CD4-positive, alpha-beta T cell treated with Interleukin-4 for 1 hour (primary cell): ENCODE measurements at places on chromosomes 16 and 17.

- peak; percentile 23 for DNase-seq
Measured at GRCh38 chr16:88971371-88972097, 5.5 kb downstream of the CBFA2T3 start.

GRCh38 chr16:4263504-4264436 lies 9.1 kb downstream of the TFAP4 start:
- no peak for DNase-seq

- DNase-seq: no peak
Measured at GRCh38 chr17:13550291-13550690, 51.4 kb downstream of the HS3ST3A1 start.

DNA sequence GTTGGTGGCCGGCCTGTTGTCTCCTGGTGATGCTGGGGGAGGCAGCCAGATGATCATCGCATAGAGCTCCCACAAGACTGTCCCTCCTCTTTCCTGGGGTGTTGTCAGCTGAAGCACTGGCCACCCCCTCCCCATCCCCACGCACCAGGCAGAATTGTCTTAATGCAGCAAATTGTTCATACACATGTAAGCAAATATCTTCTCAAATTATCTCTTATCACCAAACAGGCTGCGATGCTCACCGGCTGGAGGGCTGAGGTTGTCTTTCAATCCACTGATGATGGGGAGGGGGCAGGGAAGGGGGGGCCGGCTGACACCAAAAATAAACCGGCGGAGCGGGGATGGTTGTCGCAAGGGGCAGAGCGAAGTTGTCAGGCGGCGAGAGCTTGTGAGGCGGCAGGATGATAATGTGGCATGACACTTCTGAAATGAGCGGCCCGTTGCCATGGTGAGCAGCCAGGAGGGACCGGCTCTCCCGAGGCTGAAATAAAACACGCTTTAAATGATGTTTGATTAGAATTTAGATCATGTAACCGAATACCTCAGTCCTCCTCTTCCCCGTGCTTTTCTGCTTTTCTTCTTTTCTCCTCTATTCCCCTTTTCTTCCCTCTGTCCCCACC lies 59.8 kb downstream of the MRM1 start:
- DNase-seq: no peak

DNA sequence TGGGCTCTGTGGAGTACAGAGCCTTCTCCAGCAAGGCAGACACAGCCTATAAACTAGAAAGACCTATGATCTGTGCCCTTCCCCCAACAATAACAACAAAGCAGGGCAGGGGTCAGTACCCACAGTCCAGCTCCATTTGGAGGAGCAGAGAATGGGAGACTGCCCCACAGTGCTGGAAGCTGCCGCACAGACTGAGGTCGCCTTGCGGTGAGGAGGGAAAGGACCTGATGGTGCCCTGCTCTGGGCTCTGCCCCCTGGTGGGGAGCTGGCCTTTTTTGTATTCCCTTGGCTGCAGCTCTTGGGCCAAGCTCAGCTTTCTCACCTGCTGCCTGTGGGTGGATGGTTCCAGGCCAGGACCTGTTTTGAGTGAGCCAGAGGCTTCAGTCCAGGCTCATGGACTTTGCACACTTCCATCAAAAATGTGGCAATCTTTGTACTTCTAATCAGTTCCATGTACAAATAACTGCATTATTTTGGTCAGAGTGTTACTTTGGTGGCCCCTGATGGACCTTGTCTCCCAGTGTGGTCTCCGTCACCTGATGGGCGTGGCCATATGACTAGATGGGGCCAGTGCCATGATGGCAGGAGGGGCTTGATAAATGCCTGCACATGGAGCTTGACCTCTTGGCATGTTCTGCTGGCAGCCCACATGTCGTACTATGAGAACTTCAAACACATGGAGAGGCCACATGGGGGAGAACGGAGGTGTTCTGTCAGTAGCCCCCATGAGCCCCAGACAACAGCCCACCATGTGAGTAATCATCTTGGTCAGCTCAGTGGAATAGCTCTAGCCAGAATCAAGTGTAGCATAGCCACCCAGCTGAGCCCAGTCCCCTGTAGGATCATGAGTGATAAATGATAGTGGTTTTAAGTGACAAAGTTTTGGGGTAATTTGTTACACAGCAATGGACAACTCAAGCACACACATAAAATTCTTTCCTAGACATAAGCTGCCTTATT lies 24.2 kb downstream of the B9D1 start:
- DNase-seq: peak; percentile 68

DNA sequence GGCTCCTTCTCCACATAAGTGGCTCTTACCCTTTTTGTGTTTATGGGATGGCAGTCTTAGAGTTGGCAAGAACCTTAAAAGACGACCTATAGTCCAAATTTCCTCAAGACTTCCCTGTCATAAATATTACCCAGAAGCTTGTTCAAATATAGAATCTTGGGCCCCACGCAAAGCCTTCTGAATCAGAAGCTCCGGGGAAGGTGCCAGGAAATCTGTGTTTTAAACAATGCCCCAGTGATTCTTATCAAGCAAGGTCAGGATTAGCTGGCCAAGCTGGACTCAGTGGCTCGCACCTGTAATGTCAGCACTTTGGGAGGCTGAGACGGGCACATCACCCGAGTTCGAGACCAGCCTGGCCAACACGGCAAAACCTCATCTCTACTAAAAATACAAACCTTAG lies 85.7 kb downstream of the TIMM22 start:
- DNase-seq: no peak

DNA sequence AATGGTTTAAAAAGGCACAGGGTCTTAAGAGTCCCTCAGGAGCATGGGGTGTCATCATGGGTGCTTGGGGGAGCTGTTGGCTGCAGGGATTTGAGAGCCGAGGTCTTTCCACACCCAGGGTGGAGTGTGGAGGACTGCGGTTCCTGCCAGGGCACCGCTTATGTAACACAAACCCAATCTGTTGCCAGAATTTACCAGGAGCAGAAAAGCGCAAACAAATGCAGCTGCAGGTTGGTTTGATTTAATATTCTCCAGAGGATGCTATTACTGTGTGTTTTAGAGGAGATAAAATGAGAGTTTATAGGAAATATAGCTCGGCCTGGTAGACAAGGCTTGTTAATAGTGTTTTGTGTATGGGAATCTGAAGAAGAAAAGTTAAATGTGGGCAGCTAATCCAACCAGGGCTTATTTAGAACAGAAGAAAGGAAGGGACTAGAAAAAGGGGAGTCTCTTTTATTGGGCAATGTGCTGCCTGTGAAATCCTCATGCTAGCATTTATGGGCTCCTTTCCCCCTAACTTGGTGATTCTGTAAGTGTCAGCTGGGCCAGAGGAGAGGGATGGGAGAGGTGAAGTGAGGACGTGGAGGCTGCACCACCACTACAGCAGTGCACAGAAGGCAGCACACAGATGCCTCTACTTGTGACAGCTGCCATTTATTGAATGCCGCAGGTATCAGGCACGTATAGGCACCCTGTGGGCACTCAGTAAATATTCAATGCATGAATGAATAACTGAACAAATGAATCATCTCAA lies 174.7 kb downstream of the KATNIP start:
- DNase-seq: no peak

GRCh38 chr16:50967827-50968612 lies 183.1 kb downstream of the SALL1 start:
- no peak for DNase-seq

GRCh38 chr17:38352245-38353085 lies 821 bp downstream of the SOCS7 start:
- DNase-seq: no peak

DNA sequence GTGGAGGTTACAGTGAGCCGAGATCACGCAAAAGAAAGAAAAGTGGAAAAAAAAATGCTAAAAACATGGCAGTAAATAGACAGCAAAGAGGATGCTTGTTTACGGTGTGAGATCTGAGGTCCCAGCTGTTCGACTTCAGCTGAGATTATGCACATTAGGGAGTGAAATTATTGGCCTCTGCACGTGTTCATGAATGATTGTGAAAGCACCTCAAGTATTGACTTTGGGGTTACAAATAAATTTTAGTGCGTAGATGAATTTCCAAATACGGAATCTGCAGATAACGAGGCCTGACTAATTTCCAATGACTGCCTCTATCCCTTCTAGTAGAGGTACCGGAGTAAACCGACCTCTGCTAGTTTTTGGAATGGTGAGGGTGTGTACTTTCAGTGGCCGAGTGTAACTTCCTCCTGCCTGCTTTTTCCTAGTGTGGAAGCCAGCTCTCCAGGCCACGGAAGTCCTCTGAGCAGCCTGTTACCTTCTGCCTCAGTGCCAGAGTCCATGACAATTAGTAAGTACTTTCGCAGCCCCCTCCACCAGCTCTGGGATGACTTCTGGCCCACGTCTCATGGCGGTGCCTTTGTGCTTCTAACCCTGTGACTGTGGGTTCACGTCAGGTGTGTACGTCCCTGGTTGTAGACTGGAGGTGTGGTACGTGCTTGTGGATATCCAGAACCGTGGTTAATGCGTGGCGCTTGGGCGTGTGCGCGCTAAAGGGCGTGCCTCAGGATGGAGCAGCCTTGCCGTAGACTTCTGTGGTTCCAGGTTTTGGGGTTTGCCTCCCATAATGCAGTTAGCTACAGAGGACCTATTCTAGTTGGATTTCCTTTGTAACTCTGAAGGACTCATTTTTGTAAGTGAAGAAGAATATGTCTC lies 102.1 kb downstream of the SNX29 start:
- no peak for DNase-seq

- no peak for DNase-seq
Measured at GRCh38 chr17:49603238-49603637, 27.6 kb downstream of the NXPH3 start.

DNA sequence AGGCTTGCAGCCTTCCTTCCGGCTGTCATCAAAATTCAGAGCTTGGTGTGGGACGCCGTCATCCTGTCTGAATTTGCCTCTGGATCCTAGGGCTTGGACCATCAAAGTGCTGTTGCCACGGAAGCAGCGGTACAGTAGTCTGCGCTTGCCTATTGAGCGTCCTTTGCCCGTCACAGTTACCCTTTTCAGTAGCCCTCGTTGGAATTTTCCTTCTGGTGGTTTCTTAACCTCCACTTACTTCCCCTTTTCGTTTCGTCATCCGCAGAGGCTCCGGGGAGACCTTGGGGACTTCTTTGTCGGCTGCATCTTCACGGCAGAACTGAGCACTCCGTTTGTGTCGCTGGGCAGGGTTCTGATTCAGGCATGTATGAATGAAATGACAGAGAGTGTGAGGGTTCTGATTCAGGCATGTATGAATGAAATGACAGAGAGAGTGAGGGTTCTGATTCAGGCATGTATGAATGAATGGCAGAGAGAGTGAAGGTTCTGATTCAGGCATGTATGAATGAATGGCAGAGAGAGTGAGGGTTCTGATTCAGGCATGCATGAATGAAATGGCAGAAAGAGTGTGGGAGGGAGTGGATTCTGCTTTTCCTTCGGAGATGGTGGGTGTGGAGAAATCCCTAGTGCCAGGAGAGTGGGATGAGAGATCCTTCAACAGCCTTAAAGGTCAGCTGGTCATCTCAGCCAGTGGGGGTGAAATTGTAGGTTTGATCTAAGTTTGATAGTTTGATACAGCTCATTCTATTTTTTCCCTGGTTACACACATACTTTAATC lies 8.0 kb downstream of the TLCD3A start:
- peak; percentile 35 for DNase-seq

GRCh38 chr17:17515934-17516930 lies 20.0 kb upstream of the RASD1 start:
- DNase-seq: no peak

GRCh38 chr17:83109793-83110645 lies 30.6 kb downstream of the METRNL start:
- no peak for DNase-seq

DNA sequence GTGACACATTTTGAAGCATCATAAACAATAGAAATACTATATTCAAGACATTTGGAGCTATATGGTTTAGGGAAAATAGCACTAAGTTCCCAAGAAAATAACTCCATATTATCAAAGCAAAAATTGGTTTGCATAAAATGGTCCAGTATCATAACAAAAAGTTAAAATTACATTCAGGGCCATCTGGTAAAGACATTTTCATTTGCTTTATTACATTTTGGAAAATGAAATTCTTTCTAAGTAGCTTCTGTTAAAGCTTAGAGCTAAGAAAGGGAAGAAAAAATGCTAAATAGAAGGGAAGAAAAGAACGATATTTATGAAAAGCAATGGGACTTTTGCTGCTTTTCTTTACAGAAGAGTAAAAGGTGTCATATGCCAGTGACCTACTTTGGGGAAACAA lies 155.4 kb upstream of the GOT2 start:
- no peak for DNase-seq

DNA sequence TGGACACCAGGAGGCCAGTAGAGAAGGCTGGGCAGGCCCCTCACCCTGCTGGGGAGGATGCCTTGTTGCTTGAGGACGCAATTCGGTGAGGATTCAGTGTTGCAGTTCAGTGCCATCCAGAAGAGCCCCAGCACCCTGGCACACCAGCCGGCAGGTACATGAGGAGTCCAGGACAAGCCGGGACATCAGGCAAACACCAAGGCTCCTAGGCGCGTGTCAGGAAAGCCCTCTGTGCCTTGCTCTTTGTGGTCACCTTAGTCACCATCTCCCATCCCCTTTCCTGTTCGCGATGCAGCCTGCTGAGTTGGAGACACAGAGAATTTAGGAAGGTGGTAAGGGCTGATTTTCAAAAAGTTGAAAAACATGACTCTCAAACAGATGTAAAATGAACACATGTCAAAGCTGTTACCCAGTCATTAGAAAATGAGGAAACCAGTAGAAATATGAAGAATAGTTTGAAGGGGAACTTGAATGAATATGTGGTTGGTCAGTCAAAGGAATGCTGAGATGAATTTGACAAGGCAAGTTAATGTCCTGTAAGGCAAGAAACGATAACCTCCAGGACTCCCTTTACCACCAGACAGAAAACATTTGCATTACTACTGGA lies 2.3 kb upstream of the NCBP3 start:
- no peak for DNase-seq

DNA sequence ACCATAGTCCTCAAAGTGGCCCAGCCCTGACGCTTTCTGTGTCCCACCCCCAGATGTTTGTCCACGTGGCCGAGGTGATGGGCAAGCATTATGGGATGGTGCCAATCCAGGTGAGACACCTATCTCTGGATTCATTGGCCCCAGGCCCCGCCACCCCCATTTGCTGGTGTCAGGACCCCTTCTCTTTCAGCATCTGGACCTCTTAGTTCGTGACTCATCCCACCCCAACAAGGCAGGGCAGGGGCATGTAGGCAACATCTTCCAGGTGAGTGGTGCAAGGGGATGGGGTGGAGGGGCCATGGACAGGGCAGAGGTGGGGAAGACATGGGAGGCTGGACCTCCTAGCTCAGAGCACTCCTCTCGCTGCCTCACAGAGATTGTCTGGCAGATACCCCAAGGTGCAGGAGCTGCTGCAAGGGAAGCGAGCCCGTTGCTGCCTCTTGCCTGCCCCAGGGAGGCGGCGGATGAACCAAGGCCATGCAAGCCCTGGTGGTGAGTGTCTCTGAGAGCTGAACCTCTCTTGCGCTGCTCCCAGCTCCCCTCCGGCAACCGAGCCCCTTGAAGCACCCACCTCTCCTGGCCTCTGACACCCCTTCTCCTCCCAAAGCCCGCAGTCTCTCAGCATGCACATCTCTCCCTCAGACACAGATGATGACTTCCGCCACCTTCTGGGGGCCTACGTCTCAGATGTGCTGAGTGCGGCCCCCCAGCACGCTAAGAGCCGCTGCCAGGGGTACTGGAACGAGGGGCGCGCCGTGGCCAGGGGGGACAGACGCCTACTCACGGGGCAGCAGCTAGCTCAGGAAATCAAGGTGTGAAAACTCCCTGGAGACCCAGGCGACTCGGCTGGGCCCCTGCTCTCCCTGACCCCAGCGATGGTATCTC lies 3.6 kb downstream of the RNF112 start:
- DNase-seq: no peak
